Activated CD4-positive, alpha-beta T cell treated with anti-CD3 and anti-CD28 coated beads, Interleukin-2, Interleukin-6, amounts not matched to agents 100 ng/mL and 50 ng/mL, durations not matched to agents 16 hours and 8 hours (primary cell): ENCODE measurements at places on chromosomes 12 and 14.

DNA sequence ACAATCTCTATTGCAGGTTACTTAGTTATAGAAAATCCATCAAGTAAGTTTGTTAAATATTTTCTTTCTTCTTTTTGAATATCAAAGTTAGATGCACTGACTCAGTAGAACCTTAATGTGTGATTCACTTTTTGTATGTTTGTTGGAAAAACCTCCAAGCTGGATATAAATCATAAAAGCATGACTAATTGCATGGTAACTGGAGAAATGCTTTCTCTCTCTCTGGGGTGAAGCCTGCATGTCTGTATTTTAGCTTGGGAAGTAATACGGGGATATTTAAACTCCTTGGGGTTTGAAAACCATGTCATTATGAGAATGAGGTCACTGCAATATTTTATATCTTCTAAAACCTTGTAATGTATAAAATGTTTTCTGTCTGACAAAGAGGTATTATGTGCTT lies 58.6 kb upstream of the MYF6 start:
- no peak for DNase-seq

DNA sequence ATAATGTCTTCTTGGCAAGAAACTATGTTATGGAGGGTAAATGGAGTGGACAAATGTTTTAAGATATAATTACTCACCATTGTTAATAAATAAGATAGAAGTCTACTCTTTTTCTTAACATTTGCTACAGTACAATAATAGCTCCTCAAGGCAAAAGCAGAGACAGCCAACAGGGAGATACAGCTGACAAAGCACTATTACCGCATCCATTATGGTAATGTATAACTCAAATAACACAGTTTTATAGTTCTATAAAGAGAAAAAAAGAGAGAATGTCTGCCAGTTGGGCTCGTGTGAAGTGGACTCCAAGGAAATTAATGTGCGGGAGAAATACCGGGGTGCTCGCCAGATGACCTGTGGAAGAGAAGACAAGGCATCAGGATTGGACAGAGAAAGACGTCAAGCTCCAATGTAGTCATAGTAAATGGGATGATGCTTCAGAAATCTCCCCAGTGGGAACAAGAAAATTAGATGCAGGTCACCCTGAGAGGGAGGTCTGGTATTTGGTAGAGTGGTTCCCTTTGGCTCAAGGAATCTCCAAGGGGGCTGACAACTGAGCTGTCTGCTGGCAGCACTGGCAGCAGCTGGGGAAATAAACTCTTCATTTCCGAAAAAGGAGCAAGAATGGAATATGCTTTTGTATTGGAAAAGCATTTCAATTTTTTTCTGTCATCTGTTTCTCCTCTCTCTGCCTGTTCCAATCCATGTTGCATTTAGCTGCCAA lies 343.9 kb downstream of the LRFN5 start:
- no peak for DNase-seq

DNA sequence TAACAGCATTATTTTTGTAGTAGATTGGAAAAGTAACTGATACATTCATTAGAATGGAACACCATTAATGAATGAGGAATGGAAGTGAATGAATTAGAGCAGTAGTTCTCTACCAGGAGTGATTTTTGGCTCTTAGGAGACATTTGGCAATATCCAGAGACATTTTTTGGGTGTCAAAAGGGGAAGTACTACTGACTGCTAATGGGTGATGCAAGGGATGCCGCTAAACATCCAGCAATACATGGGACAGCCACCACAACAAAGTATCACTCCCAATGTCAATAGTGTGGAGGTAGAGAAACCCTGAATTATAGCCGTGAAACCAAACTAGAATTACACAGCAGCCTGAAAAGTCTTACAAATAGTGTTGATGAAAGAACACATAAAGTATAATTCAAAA lies 1.5 kb downstream of the CHURC1 start:
- DNase-seq: no peak

DNA sequence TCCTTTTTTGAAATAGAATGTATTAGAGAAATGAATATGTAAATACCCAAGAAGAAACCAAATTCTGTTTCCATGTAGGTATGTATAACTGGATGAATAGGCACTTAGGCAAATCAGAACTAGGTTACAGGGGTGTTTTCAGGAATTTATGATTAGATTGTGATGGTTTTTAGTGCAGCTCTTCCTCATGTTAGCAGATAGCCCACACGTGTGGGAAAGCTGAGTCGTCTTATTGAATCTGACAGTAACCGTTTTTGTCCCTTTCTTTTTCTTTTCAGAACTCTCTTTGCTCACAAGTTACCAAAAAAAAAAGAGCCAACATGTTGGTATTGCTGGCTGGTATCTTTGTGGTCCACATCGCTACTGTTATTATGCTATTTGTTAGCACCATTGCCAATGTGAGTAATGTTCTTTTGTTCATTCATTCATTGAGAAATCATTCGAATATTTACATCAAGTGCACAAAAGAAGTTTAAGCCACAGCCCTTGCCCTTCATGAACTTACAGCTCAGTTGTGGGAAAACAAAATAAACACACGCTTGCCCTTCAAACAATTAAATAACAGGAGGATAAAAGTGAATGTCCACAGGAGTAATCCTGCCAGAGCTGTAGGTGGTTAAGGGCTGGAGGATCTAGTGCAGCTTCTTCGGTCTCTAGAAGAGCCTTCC lies 14.8 kb downstream of the EMP1 start:
- peak; percentile 57 for DNase-seq

DNA sequence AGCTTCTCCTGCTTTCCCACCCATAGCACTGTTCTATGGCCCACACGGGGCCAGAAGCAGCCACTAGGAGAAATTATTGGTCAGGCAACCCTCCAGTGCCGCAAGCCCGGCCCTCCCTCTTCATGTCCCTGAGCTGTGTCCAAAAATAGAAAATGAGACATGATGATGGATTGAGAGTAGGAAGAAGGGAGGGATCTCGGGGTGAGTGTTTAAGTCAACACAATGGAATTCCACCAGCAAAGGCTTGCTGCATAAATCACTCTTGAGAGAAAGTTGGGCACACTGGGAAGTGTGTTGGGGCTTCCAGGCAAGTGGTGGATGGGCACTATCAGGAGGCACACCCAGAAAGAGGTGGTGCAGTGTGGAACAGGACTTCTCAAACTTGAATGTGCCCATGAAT lies 94.2 kb downstream of the LLPH start:
- no peak for DNase-seq

DNA sequence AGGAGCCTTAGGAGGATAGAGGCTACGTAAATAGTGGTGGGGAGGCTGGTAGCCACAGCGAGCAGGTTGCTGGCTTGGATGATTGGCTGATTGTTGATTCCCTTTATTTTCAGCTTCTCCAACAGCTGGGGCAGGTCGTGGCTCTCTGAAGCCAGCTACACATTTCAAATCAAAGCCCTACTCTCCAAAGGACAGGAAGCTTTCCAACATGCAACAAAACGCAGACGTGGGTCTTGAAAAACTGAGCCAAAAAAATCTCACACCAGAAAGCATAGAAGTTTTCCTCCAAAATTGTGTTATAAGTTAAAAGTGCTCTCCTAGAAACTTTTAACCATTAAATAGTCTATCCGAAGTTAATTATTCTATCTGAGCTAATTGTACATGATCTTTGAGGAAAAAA lies 37.6 kb upstream of the PRICKLE1 start:
- DNase-seq: no peak

- DNase-seq: no peak
Measured at GRCh38 chr14:106347890-106348755, 821.7 kb downstream of the TMEM121 start.

DNA sequence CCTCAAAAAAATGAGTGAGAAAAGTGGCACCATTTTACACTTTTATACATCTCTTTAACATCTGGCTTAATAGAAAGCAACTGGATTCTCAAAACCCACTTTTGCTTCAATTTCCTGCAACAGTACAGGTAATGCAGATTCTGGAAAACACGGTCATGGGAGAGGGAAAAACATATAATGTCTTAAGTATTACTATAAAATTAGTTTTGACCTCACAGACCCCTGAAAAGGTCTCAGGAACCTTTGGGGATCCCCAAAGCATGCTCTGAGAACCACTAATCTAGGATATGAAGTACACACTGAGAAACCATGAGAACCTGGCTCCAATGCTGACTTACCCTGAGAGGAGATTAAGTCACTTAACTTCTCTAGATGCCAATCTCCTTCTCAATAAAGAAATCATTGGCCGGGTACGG lies 64.7 kb downstream of the PPP2R5E start:
- DNase-seq: peak; percentile 50

- no peak for DNase-seq
Measured at GRCh38 chr14:81233615-81234014, 12.9 kb upstream of the GTF2A1 start.

DNA sequence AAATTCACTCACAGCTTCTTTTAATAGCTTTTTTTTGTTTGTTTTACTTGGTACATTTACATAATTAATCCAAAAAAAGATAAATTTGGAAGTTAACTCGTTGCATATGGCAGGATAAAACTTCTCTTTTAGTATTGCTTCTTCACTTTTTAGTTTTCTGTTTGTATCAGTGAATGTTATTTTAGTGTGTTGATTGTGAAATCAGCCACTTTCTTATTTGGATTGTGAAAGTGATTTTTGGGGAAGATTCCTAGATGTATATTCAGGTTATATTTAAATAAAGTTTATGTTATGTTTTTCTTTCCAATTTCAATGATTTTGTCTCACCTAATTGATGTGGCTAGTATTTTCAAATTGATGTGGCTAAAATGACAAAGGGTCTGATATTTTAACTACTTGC lies 693.9 kb upstream of the MGAT4C start:
- no peak for DNase-seq

GRCh38 chr14:25092258-25092740 lies 42.4 kb upstream of the STXBP6 start:
- DNase-seq: no peak

DNA sequence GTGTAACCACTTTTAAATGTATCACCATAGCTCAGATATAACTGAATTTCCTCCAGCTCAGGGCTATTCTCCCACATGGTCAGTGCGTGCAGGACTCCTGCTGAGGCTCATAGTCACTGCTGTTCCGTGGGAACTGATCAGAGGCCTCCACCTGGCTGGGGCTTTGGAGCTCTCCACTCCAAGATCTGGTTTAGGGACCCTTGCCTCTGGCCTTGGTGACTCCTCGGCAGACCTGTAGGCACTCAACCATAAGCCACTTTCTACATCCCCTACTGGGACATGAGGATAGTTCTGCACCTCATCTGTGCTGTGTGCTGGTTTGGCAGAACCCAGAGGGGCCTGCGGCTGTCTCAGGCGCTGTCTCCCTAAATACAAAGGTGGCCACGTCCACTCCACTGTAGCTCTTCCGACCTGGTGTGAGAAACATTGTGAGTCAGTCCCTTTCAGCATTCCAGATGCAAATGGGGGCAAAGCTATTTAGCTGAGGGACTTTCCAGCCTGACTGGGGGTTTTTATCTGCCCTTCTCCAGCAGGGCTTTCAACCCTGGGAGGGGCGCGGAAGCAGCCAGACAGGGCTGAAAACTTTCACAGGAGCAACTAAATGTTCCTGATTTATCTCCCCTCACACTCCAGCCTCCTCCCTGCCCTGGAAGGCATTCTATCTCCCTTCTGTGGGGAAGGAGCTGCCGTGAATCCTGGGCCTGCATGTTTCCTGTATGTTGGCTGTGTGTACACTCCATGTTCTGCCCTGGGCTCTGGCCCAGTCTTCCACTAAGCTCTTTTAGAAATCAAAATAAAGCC lies 218.3 kb upstream of the DAAM1 start:
- DNase-seq: no peak

DNA sequence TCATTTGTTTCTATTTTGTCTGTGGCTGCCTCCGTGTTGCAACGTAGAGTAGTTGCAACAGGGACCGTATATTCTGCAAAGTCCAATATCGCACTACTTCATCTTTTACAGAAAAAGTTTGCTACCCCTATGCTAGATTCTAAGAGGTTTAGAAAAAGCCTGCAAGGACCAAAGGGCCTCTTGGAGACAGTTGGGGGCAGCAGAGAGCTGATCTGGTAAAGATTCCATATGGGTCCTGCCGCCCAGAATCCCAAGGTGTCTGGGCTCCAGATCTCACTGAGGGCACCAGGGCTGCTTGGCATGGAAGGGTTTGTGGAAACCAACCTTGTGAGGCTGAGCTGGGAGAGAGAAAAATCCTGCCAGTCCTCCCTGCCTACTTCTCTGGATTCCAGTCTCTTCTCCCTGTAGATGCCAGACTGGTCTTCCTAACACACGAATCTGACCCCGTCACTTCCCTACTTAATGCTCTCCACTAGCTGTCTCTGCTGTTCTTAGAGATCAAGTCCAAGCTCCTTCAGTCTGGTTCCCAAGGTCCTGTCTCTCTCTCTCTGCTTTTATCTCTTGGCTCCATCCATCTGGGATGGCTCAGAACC lies 74.6 kb downstream of the GLRX5 start:
- DNase-seq: peak; percentile 18

DNA sequence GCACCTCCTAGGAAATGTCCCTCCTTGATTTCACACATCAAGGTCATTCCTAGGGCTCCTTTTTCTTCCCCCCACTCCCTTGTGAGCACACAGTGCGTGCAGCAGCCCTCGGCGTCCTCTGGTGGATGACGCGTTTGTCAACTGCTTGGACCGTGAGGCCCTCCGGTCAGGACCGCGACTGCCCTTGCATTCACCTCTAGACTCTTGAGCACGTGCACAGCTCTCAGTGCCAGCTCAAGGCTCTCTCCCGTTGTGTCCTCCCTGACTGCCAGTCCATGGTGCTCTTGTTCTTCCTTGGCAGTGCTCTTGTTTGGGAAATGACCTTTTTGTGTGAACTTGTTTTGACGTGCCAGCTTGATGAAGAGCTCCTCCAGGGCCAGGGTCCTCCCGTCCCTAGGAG lies 67.9 kb downstream of the TSPAN9 start:
- no peak for DNase-seq

- DNase-seq: peak; percentile 62
Measured at GRCh38 chr14:61934385-61934784, 172.2 kb downstream of the SNAPC1 start.

DNA sequence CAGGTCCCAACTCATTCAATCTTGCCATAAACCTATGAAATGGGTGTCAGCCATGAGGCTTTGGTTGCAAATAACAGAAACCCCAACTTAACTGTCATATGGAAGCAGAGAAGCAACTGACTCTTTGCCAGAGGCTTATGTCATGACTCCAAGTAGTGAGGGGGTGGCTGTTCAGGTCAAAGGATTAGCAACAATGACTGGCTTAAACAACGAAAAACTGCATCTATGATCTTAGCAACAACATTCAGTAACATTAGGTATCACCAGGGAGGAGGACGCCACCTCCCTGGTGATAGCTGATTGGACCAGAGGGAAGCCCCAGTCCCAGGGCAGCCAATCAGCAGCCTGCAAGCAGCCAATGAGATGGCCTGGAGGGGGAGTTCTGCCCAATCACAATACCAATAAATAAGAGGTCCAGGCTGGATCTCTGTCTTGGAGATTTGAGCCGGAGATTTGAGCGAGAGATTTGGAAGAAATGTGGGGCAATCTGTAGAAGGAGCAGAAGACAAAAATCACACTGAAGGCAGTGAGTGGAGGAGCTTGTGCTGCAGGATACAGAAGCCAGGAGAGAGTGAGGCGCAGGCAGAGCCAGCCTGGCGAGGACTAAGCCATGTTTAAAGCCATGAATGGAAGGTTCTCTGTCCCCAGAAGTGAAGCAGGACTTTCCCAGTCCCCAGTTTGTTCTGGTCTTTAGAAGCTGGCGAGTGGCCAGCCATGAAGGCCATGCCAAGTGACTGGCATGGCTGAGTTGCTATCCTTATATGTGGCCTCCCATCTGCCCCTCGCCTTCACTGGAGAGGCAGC lies 93.3 kb downstream of the CALM1 start:
- no peak for DNase-seq

GRCh38 chr12:4273652-4274395 lies at the start of gene CCND2:
Gene CCND2 (plus strand): TSS chr12:4273762. CDS start chr12:4274041, 279 bp downstream.
- peak; percentile 94 for DNase-seq

GRCh38 chr14:51258280-51258679 lies 18.2 kb downstream of the TMX1 start:
- no peak for DNase-seq

- DNase-seq: no peak
Measured at GRCh38 chr12:32533971-32534590, 134.7 kb downstream of the FGD4 start.
